ENCODE measurements at places on chromosomes 5 and 9.

- DNase-seq: no peak
Observed at GRCh38 chr5:122780296-122780695, 5.4 kb downstream of the SNX2 start.

DNA sequence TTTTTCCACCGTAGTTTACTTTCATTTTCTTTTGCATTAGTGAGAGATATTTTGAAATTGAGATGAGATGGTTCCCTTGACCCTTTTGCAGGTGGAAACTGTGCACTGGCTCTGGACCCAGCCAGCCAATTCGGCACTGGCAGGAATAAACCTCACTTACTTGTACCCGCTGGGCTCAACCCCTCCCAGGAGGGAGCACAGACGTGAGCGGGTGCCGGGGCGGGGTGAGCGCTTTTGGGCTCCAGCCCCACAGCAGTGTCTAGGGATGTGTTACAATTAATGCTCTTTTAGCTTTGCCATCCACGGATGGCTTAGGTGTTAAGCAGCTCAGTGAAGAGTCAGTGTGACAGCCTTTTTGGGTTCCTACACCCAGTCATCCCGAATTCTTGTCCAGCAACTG, 766.1 kb upstream of the CHD1 start:
- no peak for DNase-seq

- no peak for DNase-seq
Observed at GRCh38 chr9:110626101-110626829, 42.3 kb upstream of the MUSK start.

DNA sequence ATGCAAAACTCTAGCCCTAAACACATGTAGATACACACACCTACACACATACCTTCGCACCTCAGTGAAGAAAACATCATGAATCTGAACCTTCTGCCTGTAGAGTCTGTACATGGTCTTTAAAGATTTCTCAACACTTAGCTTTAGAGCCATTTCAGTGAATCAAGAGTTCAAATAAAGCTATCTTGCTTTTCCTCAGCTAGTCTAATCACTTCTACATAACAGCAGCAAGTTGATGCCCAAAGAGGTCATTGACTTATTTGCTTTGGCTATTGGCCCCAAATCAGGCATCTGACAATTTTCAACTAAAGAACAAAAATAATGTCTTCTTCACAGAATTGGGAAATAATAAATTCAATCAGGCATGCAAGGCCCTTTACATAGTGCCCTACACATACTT, 127.9 kb upstream of the SGCD start:
- DNase-seq: no peak

- DNase-seq: no peak
Observed at GRCh38 chr9:114507726-114508125, 2.5 kb upstream of the WHRN start.

- DNase-seq: no peak
Observed at GRCh38 chr9:13896047-13896446, 417.9 kb downstream of the NFIB start.

DNA sequence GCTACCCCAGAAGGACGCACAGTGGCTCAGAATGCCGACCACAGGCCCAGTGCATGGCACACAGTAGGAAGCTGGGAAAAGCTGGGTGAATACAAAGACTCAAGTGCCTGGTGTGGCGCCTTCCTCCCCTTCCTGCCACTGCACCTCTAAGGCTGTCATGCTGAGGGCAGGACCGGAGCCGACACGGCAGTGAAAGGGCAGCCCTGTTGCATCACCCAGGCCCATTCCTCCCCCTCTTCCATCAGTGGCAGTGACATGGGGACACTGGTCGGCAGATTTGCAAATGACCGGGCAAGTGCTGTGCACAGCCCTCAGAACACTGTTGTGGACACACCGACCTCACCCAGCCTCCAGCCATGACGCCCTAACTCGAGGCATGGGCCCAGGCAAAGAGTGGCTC, 84.0 kb downstream of the STK10 start:
- no peak for DNase-seq

GRCh38 chr5:4857761-4858160, 282.4 kb upstream of the ADAMTS16 start:
- DNase-seq: no peak

GRCh38 chr9:134725605-134725940, 84.0 kb downstream of the COL5A1 start:
- DNase-seq: no peak

DNA sequence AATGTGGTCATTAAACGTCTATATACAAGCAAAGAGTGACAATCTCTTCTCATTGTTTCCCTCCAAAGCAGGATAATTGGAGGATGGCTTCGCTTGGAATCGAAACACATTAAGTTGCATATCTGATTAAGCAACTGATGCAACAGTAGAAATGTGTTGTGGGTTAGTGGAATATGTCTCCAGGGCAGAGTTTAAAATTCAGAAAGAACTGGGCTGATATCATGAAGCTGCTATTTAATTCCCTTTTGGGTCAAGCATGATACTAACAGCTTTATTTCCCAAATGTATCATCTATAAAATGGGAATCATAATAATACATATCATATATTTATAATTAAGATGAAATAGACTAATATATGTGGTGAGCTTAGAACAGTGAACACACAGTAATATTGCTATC, 1763.0 kb upstream of the C9orf72 start:
- no peak for DNase-seq

DNA sequence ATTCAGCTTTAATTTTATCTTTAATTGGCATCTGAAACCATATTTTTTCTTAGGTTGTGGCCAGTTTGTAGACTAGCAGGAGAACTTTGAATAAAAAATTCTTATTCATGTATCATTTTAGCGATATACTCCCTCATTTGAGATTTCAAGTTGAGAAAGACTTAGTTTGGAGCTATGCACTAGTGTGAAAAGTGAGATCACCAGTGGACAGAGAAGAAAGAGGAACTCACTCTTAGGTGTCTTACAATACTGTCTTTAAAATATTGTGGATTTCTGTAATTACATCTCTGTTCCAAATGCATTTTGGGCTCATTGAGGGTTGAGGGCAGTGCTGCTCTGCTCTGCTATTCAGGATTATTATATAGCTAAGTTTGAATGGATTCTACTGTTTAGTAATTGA, 54.7 kb downstream of the NAA35 start:
- DNase-seq: no peak

DNA sequence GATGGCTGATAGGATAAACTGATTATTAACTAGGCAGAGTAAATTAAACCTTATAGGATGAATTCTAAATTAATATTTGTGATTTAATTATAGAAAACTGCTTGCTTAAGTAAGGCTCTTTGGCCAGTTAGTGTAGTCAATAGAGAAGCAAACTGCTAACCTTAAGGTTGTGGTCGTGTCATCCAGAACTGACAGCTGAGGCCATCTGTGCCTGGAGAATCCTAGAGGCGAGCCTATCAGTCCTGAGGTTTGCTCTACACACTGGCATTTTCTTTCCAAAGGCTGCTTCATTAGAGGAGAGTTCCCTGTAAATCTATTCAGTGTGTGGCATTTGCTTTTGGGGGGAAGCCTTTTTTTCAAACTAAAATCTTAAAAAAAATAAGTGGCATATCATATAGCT, 169.2 kb downstream of the MEF2C start:
- no peak for DNase-seq

GRCh38 chr9:98807070-98807813, at the start of gene GALNT12:
GALNT12 (plus strand) TSS chr9:98807670; CDS start chr9:98807699, 29 bp downstream.
- DNase-seq: no peak

GRCh38 chr5:54838843-54839242, 146.6 kb downstream of the ESM1 start:
- no peak for DNase-seq

GRCh38 chr5:16612007-16612406, 4.8 kb downstream of the RETREG1 start:
- no peak for DNase-seq

- DNase-seq: no peak
Observed at GRCh38 chr9:131418143-131419025, 24.5 kb downstream of the PRRC2B start.
